ENCODE measurements at places on chromosomes 16 and 17.

DNA sequence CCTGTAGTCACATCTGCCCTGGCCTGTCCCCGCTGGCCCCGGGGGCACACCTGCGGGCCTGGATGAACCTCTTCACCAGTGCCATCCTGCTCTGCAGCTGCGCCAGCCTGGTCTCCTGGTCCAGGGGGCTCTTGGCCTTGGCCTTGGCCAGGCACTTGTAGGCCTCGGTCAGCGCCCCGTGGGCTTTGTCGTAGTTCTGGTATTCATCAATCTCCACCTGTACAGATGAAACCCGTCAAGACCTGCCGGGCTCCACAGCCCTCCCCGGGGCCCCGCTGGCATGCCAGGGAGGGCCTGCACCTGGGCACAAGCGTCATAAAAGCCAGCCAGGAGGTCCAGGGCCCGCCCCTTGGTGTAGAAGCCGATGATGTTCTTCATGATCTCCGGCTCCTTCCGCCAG is 13.6 kb upstream of the TMEM204 start:
- DNase-seq, result no peak

DNA sequence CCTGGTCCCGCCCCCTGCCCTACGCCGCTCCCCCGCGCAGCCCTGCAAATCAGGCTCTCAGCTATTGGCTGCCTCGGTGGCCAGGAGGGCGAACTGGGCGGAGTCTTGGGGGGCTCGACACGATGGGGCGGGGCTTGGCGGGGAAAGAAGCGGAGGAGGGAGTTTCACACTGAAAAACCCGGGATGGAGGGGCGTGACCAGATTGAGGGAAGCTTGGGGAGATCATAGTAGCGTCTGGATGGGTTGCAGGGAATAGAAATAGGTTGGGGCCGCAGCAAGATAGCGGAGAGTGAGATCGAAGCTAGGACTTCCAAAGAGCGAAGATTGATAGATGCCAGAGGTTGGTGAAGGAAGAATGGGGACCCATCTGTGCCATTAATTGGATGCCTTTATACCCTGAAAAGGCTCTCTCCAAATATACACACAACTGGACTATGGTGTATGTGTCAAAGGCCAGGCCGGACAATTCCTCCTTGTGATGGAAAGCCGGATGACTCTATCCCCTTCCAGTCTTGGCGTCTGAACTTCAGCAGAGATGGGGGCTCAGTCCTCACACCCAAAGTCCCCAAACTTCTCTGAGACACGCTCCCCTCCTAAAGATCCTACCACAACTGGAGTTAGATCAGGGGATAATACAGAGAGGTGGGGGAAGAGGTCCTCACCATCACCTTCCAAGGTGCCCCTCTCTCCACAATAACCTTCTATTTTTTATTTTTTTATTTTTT is 376 bp upstream of the STAC2 start:
- peak; percentile 99 for DNase-seq

GRCh38 chr16:4880006-4880580 is 32.8 kb downstream of the UBN1 start:
- no peak for DNase-seq

DNA sequence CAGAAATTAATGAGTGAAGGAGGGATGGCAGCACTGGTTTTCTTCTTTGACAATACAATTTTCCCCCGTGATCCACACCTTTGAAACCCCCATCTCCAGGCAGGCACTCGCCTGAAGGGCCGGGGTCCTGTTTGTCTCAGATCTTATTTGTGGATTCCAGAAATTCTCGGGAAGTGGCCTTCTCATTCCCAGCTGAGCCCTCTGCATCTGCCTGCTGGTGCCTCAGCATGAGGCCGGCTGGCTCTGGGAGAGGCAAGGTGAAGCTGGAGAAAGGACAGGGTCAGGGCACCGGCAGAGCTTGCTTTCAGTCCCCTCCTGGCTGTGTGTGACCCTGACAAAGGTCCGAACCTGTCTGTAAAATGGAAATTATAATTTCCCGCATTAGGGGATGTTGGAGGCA is 35.8 kb upstream of the C1QL1 start:
- no peak for DNase-seq

All from iPS-NIHi11 (cell line).